ENCODE measurements at places on chromosomes 5 and 9. TPM values are rescaled to one million over a fixed set of nuclear protein-coding genes. Genes with fewer than 3 reads are reported as not detected.

AQP7 gene
- total RNA-seq: not detected

ABCA1 gene
- total RNA-seq: 125 TPM

FAM153A gene
- 0.62 TPM for total RNA-seq

LCN15 gene
- total RNA-seq: not detected

DNM1 gene
- 20.7 TPM for total RNA-seq

PCDHGB1 gene
- 0.44 TPM for total RNA-seq

SLC27A6 gene
- 2.2 TPM for total RNA-seq

SLC22A4 gene
- total RNA-seq: 1.1 TPM

LRRC70 gene
- 1.4 TPM for total RNA-seq

CARD19 gene
- 86.4 TPM for total RNA-seq

SMIM27 gene
- 6.1 TPM for total RNA-seq

TAF11L10 gene
- total RNA-seq: not detected

STKLD1 gene
- total RNA-seq: 1.1 TPM

IFNA2 gene
- total RNA-seq: not detected

FABP6 gene
- total RNA-seq: not detected

NEUROG1 gene
- total RNA-seq: not detected

Data from uterine smooth muscle cell (primary cell).